ENCODE measurements at places on chromosomes 7 and 10. TPM values are rescaled to one million over a fixed set of nuclear protein-coding genes. Genes with fewer than 3 reads are reported as not detected.

FOXP2 gene
- 4.3 TPM for total RNA-seq

- DNase-seq: no peak
These were observed 2.2 kb downstream of the IRF5 start for GRCh38 chr7:128939861-128940410.

GRCh38 chr7:100215895-100216294, 3.9 kb upstream of the PVRIG start:
- DNase-seq: no peak

PRKCQ gene
- total RNA-seq: 5.3 TPM

- DNase-seq: no peak
These were observed 34.9 kb downstream of the FAM204A start for GRCh38 chr10:118307220-118307619.

GRCh38 chr7:92888-93672, 99.3 kb upstream of the FAM20C start:
- no peak for DNase-seq

GRCh38 chr10:10165415-10165814, 852.3 kb upstream of the CELF2 start:
- DNase-seq: no peak

VWA2 gene
- total RNA-seq: 0.48 TPM

ELN gene
- total RNA-seq: not detected

LRRC27 gene
- total RNA-seq: 17.5 TPM

- DNase-seq: no peak
These were observed 77.8 kb upstream of the PTN start for GRCh38 chr7:137421366-137421765.

TWNK gene
- 7.5 TPM for total RNA-seq

- DNase-seq: peak; percentile 70
These were observed at the start of gene IL15RA for GRCh38 chr10:5977471-5978229. TSS of gene IL15RA (minus strand) at chr10:5977543. CDS start at chr10:5977492, 51 bp downstream.

ARHGAP22 gene
- total RNA-seq: 4.0 TPM

GRCh38 chr10:22643775-22644174, 70.6 kb downstream of the PIP4K2A start:
- DNase-seq: no peak

DNA sequence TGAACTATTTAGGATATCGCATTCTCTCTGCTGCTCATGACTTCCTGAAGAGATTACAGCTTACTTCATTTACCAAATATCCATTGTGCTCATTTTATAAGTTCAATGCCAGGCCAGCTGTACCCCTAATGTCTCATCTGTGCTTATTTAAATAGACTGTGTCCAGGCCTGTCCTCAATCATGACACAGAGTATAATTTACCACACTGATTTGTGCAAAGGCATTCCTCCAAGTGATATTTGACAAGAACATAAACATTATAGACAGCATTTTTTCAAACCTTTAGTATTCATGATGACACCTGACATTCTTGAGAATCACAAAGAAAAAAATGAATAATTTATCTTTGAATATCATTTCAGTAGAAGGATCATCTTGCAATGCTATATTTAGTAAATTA, 260.1 kb upstream of the SEMA3D start:
- DNase-seq: no peak

Data from PC-9 (cell line).